ENCODE measurements at places on chromosomes 12 and 14. TPM values are rescaled to one million over a fixed set of nuclear protein-coding genes. Genes with fewer than 3 reads are reported as not detected.

The LIN7A gene
- polyA plus RNA-seq = 8.0 TPM

The AVPR1A gene
- not detected for polyA plus RNA-seq

The NANOG gene
- not detected for polyA plus RNA-seq

The ZNF384 gene
- 73.6 TPM for polyA plus RNA-seq

The CLMN gene
- polyA plus RNA-seq = 23.2 TPM

The RAB5B gene
- 63.0 TPM for polyA plus RNA-seq

The DHRS1 gene
- 48.8 TPM for polyA plus RNA-seq

The BEST3 gene
- not detected for polyA plus RNA-seq

The SLC8A3 gene
- 0.01 TPM for polyA plus RNA-seq

The P2RX2 gene
- polyA plus RNA-seq = not detected

The COX8C gene
- polyA plus RNA-seq = not detected

The INSM2 gene
- not detected for polyA plus RNA-seq
